Adrenal gland (tissue), 19 donors: ENCODE measurements at places on chromosomes 16 and 17. TPM values are rescaled to one million over a fixed set of nuclear protein-coding genes. Genes with fewer than 3 reads are reported as not detected.

The SPNS3 gene
- total RNA-seq = 5.0 TPM

The CES4A gene
- 10.9 TPM for total RNA-seq

- H3K27ac ChIP-seq = no peak overlapping the region
- no peaks in the 10 kb centered on the region for H3K27me3 ChIP-seq
- peaks cover 93% of the 10 kb centered on the region for H3K36me3 ChIP-seq
- H3K4me3 ChIP-seq = no peak overlapping the region
- peak; percentile 71 for DNase-seq
These were observed 6.6 kb downstream of the PHB1 start for GRCh38 chr17:49407981-49408501.

GRCh38 chr17:9839433-9839832 lies 13.7 kb downstream of the GLP2R start:
- H3K36me3 ChIP-seq = no peaks in the 10 kb centered on the region
- no peak overlapping the region for H3K27ac ChIP-seq
- H3K27me3 ChIP-seq = no peaks in the 10 kb centered on the region
- DNase-seq = no peak
- H3K4me1 ChIP-seq = no peaks in the 10 kb centered on the region

GRCh38 chr17:15432807-15433611 lies 34.4 kb downstream of the CDRT4 start:
- H3K27me3 ChIP-seq = no peaks in the 10 kb centered on the region
- H3K4me3 ChIP-seq = no peak overlapping the region
- peaks cover 9% of the 10 kb centered on the region for H3K4me1 ChIP-seq
